Esophagus squamous epithelium (tissue), 5 donors: ENCODE measurements at places on chromosomes 5 and 9. TPM values are rescaled to one million over a fixed set of nuclear protein-coding genes. Genes with fewer than 3 reads are reported as not detected.

Gene CBY3
- not detected for total RNA-seq

Gene BRD8
- total RNA-seq = 33.7 TPM

Gene TEK
- 0.72 TPM for total RNA-seq

Gene RASGEF1C
- total RNA-seq = 0.26 TPM

Gene ODF2
- 13.2 TPM for total RNA-seq

GRCh38 chr9:130948266-130948665 lies 9.2 kb upstream of the FIBCD1 start:
- no peak for DNase-seq

DNA sequence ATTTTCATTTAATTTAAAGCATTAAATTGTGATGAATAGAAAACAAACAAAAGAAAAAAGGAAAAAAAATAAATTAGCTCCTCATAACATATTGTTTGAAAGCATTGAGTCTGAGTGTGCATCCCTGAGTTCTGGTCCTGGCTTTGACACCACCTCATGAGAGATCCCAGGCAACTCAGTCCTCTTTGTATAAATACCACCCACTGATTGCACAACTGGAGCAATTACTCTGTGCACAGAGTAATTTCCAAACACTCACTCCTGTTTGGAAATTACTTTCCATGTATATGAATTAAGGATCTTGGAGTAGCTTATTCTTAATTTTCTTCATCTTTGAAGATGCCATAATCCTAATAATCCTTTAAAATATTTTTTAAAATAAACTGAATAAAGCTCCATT lies 59.4 kb upstream of the C5orf46 start:
- DNase-seq = no peak

DNA sequence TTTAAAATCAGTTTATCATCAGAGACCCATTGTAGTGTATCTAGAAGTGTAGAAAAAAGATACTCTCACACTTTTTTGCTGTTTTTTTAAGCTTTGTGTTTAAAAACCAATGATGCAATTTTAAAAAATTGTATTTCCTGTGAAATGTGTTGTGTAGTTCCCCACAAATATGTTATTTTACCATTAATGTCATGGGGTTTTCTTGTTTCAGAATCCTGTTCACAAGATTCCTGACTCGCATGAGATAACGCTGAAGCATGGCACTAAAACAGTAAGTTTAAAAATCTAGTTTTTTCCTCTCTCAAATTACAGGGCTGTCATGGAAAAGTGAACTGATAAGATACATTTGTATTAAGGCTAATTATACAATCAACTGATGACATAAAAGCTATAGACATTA lies 58.6 kb downstream of the WDR70 start:
- no peak for DNase-seq

GRCh38 chr9:75830303-75830702 lies 60.2 kb upstream of the PCSK5 start:
- no peak for DNase-seq

DNA sequence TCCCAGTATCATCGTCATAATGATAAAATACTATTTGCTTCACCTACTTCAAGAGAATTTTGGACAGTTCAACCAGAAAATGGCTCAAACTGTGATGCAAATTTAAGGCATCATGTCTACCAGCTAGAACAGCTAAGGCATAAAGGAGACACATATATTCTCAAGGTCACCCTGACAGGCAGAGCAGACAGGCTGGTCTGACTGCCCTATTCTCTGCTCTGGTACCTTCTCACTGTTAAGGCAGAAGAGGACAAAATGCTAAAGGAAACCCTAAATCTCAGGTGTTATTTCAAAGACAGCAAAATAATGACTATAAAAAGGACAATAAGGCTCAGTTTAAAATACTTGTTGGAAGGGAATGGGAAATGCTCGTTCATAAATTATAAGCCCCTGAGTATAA lies 87.2 kb downstream of the MRPS27 start:
- no peak for DNase-seq

DNA sequence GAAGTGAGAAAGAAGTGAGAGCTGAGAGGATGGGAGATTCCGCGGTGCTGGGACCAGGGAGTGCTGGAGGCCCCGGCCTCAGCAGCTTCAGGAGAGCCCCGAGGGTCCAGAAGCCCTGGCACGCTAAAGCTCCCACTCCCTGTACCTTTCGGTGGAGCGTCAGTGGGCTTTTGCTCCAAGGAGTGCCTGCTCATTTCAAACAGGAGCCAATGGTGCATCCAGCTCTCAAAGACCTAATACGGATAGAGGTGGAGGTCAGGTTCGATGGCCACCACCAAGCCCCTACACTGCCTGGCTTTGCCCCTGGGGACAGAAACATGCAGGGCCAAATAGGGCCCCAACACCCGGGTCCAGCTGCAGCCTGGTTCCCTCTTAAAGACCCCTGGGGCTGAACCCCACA lies 8.2 kb downstream of the CD74 start:
- DNase-seq = no peak

- no peak for DNase-seq
Measured at GRCh38 chr5:60248901-60249300, 355.4 kb upstream of the PDE4D start.

- no peak for DNase-seq
Measured at GRCh38 chr5:128224336-128224735, 140.8 kb downstream of the SLC12A2 start.

DNA sequence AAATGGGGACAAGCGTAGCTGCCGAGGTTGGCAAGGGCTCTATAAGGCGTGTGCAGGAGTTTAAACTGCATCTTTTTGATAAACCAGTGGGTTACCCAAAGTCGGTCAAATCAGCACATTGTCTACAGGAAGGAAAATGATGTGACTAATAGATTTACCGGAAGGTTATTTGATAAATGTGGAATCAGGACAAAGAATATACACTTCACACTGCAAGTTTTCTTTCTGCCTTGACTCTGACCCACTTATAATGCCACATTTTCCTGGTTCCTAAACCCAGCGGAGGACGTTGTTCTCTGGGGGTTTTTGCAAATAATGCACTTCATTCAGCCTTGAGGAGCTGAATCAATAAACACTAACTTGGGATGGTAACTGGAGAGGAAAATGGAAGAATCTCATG lies 76.8 kb downstream of the TTLL11 start:
- no peak for DNase-seq

DNA sequence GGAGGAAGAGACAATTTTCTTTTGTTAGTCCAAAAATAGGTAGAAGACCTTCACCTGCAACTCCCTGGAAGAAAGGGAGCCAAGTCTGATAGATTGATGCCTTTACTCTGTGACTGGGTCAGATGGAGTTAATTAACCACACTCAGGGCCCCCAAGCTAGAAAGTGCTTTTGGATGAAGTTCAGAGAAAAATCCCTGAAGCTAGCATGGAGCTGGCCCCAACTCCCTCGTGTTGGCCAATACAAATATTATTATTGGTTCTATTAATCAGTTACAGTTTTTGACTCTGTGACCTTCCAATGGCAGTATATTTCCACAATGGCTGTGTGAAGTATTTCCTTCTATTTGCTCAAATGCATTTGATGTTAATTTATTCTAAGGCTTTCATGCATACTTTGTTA lies 1753.5 kb downstream of the EFNA5 start:
- DNase-seq = no peak

- no peak for DNase-seq
Measured at GRCh38 chr5:113256671-113257452, 177.9 kb downstream of the TSSK1B start.

DNA sequence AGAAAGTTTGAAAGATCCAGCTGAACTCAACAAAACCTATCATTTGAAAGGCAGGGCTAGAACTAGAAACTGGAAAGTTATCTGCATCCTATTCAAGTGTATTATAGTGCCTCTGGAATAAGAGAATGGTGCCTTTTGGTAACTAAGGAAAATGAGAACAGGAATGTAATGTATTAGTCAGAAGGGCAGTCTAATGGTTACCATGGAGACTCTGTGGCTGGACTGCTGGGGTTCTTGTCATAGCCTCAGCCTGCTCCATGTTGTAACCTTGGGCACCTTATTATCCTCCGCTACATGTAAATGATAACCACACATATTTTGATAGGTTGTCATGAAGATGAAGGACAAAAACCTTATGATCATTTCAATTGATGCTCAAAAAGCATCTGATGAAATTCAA lies 24.6 kb upstream of the IFNB1 start:
- no peak for DNase-seq

DNA sequence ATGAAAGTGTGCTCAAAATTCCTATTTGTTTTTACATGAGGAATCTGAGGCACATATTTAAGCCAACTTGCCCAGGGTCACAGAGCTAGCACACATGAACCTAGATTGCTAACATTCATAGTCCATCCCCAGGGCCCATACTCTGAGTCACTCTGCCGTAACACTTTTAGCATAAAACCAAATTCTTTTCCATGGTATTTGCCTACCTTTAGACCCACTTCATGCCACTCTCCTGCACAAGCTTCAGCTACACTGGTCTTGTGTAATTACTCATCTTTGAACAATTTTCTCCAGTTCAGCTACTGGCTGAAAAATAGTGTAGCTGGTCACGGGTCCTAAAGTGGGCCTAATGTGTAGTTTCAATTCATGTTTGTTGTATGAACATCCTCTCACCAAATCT lies 200.7 kb downstream of the SLC12A2 start:
- DNase-seq = no peak

DNA sequence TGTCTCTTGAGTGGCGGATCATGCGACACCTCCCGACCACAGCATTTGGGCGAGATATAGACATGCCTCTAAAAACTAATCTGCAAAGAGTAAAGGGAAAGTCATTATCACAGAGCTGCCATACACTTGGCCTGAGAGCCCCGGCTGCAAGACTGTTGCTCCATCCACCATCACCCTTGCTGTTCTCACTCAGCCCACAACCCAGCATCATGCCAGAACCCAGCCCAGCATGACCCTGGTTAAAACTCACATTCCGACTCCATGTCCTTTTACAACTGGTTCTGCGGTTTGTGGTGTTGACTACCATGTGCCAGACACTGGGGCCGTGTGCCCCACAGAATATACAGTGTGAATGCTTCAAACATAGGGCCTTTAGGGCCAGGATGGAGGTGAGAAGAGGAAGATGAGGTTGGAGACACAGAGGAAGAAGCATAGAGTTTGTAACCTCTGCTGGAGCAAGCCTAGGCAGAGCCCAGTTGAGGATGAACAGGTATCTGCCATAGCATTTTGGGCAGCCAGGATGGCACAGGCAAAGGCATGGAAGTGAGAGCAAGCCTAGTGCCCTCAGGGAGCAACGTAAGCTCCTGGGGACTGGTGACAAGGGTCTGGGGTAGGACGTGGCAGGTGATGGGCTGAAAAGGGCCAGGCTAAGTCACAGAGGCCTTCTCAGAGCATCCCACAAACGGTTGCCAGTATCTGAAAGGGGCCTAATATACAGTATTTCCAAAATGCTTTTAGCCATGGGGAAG lies 37.5 kb upstream of the SMU1 start:
- DNase-seq = no peak
